MCF 10A (cell line): ENCODE measurements at places on chromosomes 5 and 9. TPM values are rescaled to one million over a fixed set of nuclear protein-coding genes. Genes with fewer than 3 reads are reported as not detected.

DNA sequence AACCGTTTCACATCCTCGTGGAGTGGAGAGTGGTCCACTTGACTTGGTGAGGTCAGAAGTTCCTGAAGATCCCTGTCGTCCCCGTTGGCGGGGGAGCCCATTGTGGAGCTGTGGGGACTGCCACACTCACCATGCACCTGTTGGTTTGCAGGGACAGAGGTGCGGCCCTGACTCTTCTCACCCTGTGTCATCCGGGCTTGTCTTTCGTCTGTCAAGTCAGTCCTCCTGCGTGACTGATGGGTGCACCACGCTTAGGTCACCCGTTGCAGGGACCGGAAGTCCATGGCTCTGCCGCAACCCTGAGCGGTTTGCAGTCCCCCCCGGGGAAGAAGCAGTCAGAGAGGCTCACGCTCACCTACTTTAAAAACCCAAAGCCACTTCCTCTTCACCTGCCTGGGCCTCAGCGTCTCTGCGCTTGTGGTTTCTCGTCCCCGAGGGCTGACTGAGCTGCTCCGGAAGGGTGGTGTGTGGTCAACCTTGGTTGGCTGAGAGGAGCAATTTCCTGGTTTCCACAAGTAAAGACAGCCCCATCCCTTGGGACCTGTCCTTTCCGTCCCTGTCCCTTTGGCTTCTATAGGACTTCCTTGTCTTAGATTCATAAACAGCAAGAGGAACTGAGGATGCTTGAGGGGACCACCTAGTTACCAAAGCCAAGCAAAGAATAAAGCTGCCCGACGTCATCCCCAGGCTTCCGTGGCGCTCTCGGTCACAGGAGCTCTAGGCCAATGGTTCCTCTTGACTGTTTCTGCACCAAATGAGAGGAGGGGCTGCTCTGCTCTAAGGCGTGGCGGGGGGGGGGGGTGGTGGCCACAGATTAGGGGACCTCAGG is 53.2 kb downstream of the USP20 start:
- no peak for DNase-seq

- no peak for DNase-seq
These were observed 142.9 kb upstream of the GRAMD2B start for GRCh38 chr5:126280343-126280742.

DNA sequence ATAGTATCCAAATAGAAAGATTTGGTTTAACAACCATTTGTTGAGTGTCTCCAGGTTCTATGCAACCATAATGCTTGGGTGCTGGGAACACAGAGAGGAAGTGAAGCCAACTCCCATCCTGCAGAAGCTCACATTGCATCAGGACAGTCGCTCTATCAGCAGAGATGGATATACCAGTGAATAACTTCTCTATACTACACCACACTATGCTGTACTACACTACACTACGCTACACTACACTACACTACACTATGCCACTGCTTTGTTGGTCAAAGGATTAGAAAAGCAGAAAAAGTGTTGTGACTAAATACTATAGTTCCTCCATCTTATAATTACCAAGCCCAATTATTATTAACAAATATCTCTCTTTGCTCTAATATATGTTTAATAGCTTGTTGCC is 89.2 kb upstream of the PRRC1 start:
- DNase-seq: no peak

DNA sequence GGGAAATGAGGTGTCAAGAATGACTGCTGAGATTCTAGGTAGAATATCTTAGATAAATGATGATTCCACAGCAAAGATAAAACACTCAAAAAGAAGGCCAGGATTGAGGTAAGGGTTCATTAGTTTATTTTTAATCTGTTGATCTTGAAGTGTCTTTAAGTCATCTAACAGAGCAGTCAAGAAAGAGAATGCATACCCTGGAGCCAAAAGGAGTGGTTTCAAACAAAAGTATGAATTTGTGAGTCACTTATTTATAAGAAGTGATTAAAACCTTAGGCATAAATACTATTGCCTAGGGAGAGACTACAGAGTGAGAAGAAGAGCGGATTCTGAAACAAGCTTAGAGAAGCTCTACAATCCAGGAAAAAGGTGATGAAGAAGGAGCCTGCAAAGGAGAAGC is 541.0 kb downstream of the DTWD2 start:
- DNase-seq: peak; percentile 11

GRCh38 chr5:57470339-57470738 is 12.3 kb downstream of the ACTBL2 start:
- DNase-seq: no peak

DNA sequence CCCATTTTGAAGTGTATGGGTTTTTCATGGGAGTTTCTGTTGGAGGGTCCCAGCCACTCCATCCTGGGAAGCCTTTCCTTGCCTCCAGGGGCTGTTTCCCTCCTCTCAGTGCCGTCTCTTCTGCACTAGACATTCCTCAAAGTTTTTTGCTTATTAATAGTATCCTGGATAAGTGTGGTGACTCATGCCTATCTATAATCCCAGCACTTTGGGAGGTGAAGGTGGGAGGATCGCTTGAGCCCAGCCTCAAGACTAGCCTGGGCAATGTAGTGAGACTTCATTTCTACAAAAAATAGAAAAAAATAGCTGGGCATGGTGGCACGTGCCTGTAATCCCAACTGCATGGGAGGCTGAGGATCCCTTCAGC is 43.1 kb downstream of the RALGPS1 start:
- peak; percentile 59 for DNase-seq

DNA sequence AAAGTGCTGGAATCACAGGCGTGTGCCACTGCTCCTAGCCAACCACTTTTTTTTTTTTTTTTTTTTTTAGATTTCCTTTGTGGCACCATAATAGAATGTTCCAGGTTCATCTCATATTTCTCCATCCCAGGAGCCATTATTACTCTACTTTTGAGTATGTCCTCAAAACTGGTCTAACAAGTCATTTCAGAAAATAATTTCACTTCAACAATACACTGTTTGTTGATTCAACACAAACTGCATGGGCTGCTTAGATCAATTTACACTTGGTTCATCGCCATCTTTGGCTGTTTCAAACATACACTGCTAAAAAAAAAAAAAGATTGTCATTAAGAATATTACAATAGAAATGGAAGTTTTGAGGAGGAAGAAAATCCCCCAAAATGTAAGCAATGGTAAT is 57.9 kb downstream of the CSNK1A1 start:
- no peak for DNase-seq

DNA sequence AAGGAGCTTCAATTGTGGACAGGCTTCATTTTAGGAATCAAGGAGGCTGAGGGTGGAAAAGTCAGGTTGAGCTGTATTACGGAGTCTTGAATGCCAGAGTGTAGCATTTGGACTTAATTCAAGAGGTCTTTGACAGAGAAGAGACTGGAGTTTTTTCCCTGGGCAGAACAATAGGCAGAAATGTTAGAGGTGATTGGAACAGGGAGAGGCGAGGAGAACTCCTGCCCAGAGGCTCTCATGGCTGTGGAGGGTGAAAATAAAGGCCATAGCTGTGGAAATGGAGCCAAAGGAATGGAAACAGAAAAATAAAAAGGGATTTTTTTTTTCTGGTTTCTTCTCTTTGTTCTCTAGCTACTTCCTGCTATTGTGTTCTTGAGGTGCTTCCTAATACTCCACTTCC is 3.7 kb upstream of the IFNB1 start:
- DNase-seq: no peak

DNA sequence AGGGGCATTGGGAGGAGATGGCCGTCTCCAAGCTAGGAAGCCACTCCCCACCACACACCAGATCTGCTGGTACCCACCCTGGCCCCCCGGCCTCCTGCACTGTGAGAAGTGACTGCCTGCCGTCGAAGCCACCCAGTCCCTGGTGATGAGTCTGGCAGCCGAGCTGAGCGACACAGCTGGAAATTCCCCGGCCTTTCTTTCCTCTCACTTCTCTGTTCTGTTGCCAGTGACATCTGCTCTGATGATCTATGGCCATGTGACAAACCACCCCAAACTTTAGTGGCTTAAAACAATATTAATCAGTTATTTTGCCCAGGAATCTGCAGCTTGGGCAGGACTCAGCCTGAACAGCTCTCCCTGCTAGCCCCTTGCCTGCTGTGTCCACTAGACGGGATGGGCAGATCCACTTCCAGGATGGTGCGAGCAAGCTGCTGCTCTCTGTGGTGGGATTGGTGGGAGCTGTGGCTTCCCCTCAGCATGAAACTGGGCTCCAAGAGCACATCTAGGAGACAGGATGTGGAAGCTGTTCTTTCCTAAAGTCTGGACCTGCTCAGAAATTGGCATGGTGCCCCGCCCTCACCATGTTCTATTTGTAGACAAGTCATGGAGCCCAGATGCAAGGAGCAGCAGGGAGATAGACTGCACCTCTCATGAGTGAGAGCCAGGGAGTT is 211.2 kb downstream of the GADD45G start:
- DNase-seq: no peak

DNA sequence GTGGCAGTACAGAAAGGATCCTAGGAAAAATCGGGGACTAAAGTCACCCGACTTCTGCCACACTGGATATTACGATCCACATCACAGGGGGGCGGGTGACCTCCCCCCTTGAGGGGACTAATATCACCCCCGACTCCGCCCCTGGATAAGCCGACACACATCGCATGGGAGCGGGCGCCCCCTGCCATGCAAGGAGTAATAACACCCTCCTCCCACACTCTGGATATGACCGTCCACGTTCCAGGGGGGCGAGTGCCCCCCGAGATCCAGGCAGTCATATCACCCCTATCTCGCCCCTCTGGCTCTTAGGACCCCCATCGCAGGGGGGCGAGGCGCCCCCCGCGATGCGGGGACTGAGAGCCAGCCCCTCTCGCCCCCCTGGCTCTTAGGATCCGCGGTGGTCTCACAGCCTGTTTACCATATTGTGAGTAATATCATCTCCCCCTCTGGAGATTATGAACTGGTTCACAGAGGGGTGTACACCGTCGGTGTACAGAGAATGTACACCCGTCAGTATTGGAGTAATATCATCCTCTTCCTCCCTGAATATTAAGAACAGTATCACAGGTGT is 423.0 kb downstream of the DIRAS2 start:
- peak; percentile 24 for DNase-seq

GRCh38 chr5:64164166-64164565 is 1.5 kb upstream of the RNF180 start:
- no peak for DNase-seq

DNA sequence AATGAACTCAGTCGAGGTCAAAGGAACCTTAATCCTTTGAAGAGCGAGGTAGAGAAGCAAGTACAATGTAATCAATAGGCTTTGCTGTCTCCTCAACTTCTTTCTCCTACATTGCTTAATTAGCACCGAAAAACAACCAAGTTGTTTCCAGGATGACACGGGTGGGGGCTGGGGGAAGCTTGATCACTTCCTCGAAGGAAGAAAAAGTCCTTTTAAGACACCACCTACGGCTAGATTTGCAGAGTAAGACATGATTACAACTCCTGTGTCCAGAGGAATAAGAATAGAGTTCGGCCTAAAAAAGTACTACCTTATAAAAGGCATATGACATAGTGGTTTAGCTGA is 811 bp upstream of the ARRDC3 start:
- peak; percentile 35 for DNase-seq

GRCh38 chr9:90822866-90823265 is 21.2 kb downstream of the SYK start:
- no peak for DNase-seq

DNA sequence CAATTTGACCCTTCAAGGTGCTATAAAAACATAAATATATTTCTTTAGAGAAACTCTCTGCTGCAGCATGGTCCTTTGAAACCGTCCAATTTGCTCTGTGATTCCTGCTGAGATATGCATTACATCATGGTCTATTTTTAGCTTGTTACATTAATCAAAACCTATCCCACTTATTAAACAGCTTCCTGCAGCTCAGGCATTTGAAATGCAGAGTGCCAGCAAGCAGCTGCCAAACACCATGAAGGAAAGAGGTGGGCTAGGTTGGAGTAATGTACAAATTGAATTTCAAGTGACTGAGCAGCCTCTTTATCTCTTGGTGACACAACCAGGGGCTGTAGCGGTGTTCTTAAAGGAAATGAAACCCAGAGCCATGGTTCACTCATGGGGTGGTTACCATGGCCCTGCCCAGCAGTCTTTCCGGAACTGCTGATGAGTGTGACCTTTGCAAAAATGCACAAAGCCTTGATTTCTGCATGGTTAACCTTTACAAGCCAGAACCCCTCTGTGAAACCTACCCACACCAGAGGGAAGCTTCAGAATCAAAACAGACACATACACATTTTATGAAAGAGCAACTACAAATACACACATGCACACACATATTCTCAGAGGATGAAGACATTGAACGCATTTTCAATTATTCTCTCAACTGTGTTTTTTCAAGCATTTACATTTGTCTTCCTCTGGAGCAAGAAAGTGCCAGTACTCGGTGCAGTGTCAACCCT is 155.8 kb upstream of the ZNF608 start:
- DNase-seq: no peak

DNA sequence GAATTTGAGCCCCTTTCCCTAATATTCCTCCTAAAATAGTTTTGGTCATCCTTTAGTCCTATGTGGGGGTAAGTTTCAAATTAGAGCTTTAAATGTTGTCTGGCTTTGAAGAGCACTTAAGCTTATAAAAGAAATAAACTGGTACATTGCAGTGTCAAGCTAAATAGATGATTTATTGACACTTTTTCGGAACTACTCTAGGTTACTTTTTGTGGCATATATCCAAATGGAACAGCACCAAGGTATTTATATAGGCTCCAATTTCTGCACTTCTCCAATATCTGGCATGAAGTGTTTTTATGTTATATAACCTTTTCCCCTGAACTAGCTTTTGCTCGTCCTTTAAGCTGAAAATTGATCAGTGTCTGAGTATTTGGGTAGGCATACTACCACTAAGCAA is 402.5 kb downstream of the NFIB start:
- no peak for DNase-seq

DNA sequence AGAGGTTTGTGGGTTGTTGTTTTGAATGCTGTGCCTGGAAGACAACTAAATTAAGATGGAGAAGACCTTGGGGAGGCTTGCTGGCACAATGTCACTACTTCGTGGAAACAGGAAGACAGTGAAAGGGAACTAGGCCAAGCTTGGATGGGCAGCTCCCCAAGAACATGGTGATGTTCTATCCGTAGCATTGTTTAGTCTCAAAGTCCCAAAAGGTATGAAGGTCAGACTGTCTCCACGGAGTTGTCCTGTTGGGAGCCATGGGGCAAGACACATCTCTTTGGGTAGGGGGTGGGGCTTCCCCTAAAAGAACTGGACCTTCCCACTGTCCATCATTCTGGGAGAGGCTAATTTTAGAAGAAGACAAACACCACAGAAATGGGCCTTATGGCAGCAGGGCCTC is 140.5 kb downstream of the ENTREP1 start:
- no peak for DNase-seq

DNA sequence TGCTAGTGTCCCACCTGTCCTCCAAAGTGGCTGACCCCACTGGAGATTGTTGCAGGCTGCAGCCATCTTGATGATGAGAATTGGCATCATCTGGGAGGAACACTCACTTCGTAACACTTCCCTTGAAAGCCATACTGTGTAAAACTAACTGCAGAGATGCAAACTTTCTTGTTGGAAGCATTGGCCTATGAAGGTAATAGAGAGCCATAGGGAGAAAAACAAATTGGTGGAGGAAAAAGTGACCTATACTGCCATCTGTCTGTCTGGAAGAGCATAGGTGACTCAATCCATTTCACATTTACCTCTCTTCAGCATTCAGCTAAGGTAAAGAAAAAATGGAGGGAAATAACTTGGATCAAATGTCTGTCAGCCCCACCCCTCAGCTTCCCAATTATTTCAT is 473.4 kb downstream of the NTRK2 start:
- peak; percentile 37 for DNase-seq

Gene WNT8A
- not detected in 2 replicates for total RNA-seq

Gene P4HA2
- total RNA-seq: 53.1 and 91.1 TPM in 2 replicates

Gene OR1Q1
- total RNA-seq: not detected in 2 replicates

Gene ZDHHC11B
- total RNA-seq: 0.17 TPM in 1 of 2 replicates, not detected in the other
